ENCODE measurements at places on chromosomes 1 and 21.

- no peak for DNase-seq
These were observed at the start of gene DPT for GRCh38 chr1:168728473-168729404. Gene DPT, minus strand, starts transcription at chr1:168729206. Its CDS starts 32 bp downstream, at chr1:168729174.

- peak; percentile 78 for DNase-seq
These were observed 1.1 kb upstream of the SMG7 start for GRCh38 chr1:183470961-183471742.

DNA sequence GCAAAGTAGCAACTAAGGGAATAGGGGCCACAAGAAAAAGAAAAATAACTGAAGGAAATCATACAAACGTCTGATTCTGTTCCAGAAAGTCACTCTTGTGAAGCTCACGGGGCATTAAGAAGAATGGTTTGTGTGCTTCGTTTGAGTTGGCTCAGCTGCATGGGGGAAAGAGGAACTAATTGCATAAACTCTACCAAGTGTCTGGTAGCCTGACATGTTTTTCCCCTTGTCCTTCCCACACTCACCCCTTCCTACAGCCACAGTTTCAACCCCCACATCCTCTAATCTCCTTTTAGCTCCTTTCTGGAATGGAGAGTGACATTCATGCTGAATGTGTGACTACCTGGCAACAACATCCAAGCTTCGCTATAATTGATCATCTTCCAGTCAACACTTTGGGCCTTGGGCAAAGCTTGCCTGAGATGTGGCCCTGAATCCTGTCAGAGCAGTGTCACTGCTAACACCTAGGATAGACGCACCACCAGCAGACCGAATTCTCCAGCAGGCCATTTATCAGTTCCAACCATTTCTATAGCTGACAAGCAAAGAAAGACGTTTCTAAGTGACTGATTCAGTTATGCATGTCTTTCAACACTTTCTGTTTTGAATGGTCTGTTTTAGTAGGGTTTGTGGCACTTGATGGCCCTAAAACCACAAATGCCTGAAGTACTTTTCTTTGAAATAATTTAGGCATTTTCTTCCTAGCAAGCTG is 439.6 kb downstream of the TTLL7 start:
- DNase-seq: no peak

- no peak for DNase-seq
These were observed 40.8 kb downstream of the CDK18 start for GRCh38 chr1:205545001-205545919.

- DNase-seq: no peak
These were observed 34.6 kb upstream of the UHMK1 start for GRCh38 chr1:162463021-162463420.

DNA sequence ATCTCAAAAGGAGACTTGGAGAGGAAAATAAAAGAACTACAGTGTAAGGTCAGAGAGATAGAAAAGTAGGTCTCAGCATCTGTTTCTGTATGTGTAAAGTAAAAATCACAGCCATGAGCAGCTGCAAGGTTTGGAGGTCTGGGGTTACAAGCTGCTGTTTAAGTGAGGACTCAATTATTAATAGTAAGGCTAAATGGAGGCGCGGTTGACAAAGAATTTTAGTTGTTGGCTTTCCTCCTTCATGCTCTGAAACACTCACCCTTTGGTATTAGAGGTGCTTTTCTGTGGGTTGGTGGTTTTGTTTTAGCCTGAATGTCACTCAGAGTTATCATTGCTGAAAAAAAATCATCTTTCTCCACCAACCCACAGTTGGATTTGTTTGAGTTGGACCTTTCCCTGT is 59.8 kb upstream of the HAO2 start:
- DNase-seq: no peak

GRCh38 chr21:31803039-31804007 is 69.5 kb upstream of the HUNK start:
- DNase-seq: no peak

DNA sequence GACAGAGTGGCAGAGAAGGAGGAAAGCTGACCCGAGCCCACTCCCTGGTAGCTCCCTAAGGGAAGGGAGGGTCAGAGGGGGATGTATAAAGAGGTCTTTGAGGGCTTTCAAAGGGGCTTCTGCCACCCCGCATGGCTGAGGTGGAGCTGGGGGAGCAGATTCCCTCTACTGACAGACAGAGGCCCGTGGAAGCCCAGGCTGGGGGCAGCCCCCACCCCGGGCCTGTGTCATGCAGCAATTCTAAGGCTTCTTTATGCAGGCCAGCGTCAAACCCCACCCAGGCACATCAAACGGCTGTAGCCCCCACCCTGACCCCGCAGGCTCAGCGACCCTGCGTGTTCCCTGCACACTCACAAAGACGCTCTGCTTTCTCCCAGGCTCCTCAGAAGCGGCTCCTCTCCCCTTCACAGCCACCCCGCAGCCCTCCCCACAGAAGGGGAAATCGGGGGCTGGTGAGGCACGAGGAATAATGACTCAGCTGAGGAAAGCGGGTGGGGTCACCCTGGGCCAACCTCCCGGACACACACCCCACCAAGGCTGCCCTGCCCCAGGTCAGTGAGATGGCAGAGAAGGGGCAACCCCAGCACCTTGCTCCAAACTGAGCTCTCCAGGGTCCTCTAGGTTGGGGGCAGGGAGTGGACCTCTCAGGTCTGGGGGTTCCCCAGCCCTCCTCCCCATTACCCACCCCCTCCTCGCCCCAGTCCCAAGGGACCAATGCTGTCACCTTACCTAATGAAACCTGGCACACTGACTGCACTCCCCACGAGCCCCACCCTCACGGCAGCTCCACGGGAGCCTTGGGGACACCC is 10.8 kb downstream of the SLC45A3 start:
- DNase-seq: peak; percentile 29

DNA sequence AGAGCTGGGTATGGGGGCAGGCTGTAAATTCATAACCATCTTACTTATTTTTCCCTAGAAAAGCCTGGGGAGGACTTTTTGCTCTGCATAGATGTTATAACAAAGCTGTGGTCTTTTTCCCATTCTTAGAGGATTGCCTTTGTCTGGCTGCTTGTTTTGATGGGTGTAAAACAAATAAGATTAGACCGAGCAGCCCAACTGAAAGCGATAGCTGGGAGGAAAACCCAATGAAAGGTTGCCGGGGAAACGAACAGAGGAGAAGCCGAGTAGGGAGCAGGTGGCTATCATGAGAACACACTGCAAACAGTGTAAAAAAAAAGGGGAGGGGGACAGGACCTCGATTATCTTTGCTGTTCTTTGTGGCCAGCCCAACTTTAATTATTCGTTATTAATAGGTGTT is 1.9 kb downstream of the ELAVL4 start:
- DNase-seq: no peak

GRCh38 chr1:197998110-197998509 is 80.9 kb downstream of the LHX9 start:
- no peak for DNase-seq

DNA sequence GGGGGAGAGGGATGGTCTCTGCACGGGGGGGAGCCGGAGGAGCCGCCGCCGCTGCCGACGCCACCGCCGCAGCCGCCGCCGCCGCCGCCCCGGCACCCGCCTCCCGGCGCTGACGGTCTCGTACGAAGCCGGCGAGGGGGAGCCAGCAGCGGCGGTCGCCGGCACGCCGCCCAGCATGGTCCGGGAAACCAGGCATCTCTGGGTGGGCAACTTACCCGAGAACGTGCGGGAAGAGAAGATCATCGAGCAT is 311 bp downstream of the SPEN start:
- DNase-seq: no peak

DNA sequence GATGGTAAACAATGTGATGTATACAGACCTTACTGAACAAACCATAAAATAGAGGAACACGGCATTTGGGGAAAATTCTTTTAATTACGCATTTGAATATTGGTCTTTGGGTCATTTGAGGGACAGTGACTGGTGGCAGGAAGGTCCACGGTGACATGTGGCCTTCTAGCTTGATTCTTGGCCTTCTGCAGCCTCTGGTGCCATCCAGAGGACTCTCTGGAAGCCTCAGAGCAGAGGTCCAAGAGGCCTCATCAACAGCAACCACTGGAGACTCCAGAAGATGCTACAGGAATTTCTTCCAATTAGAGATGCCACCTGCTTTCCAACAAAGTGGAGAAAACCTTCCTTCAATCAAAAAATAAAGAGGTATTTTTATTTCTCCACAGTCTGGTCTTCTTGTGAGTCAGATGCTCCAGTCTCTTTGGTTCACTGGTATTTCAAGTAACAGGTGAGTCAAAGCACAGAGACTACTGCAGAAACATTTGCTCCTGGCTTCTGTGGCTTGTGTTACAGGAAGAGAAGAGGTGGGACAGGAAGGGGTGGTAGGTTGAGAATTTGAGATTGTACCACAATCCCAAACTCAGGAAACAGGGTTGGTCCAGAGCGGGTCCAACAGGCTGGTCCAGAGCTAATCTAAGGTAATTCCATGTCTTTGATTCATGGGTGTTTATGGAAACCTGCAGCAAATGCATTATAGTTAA is 2.7 kb upstream of the F5 start:
- no peak for DNase-seq

DNA sequence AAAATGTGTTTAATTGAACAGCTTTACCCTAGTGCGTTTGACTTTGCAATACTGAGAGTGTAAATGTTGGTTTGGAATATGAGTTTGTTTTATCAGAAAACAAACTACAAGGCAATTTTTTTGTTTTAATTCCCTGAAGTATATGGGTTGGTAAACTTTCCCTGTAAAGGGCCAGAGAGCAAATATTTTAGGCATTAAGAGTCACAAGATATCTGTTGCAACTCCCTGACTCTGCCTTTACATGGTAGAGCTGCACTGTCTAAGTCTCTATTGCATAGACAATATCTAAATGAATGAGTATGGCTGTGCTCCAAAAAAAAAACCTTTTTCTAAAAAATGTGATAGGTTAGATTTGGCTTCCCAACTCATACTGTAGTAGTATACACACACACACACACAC is 115.1 kb upstream of the PBX1 start:
- no peak for DNase-seq

DNA sequence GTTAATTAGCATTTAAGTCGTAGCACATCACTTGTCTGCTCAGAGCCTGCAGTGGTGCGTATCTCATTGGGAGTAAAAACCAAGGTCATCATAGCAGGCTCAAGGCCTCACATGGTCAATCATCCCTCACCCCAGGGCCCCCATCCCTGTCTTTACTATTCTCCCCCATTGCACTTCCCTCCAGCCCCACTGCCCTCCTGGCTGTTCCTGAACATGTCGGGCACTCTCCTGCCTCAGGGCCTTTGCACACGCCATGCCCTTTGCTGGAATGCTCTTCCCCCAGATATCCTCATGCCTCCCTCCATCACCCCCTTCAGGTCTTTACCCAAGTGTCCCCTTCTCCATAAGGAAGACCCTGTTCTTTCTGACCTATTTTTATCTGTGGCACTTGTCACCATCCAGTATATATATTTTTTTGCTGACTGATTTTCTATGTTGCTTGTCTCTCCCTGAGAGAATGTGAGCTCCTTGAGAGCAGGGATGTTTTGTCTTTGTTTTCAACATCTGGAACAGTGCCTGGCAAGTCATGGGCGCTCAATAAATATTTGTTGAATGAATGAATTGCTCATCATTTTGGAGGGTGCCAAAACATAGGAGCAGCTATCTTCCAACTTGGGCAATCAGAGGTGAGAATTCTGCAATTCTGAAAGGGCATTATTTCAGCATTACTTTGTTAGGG is 74.1 kb upstream of the POU3F1 start:
- no peak for DNase-seq

- DNase-seq: no peak
These were observed 20.2 kb upstream of the GPR137B start for GRCh38 chr1:236122176-236122575.

- no peak for DNase-seq
These were observed 310.9 kb downstream of the KIF26B start for GRCh38 chr1:245465666-245466065.

DNA sequence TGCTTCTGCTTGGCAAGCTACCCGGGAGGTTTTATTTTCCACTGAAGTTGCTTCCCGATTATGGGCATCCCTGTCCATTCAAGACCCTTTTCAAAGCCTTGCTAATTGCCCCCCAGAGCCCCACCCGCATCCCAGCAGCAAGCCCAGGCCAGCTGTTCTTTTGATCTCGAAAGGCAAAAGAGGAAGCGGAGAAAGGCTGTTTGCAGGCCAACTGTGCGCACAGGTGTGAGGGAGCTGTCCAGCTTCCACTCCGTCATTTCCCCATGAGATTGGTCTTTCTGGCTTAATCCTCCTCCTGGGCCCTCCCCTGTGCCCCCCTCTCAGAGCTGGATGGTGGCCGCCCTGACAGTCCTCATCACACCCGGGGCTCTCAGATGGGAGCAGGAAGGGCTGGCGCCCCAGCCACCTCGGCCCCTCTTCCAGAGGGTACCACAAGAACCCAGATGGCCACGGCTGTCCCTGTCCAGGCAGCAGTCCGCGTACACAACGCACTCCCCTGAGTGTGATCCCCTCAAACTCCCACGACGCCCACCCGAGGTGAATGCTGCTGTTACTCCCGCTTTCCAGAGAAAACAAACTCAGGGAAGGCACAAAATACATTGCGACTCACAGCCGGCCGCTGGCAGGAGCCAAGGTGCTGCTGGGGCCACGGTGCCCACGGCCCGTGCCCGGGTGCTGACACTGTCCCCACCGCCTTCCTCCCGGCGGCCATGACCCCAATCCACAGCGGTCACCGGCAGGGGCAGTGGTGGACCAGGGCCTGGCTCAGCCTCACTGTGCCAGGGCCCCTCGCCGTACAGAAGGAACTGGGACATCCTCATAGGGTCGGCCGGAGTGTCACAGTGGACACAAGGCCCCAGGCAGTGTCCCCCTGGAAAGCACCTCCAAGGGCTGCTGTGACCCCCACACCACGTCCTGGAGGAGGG is 121.9 kb downstream of the CRYAA start:
- no peak for DNase-seq

GRCh38 chr1:157496121-157496526 is 56.2 kb downstream of the FCRL5 start:
- DNase-seq: no peak

DNA sequence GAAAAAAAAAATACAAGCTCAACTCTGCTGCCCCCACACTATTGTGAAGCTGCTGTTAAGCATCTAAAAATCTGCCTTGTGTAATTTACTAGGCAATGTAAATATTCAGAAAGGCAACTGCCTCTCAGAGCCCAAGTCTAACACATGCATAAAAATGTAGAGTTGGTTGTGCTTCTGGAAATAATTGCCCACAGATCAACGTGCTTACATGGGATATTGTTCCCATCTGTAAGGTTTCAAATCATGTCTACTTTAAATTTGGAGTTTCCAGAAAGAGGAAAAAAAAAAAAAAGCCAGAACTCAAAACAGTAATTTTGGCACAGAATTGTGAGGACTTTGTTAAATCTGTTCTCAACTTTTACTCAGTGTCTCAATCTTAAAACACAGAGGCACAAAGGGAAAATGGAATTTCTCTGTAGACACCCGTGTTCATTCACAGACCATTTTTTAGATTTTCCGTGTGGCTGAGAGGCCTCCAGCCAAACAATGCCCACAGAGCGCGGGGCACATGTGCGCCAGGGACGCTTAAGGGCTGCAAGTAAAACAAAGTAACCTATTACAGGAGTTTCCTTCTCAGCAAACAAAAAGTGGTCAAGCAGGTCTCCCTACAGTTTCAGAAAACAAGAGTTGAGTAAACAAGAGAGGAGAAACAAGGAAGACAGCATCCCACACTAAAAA is 115.5 kb downstream of the RERE start:
- DNase-seq: no peak

DNA sequence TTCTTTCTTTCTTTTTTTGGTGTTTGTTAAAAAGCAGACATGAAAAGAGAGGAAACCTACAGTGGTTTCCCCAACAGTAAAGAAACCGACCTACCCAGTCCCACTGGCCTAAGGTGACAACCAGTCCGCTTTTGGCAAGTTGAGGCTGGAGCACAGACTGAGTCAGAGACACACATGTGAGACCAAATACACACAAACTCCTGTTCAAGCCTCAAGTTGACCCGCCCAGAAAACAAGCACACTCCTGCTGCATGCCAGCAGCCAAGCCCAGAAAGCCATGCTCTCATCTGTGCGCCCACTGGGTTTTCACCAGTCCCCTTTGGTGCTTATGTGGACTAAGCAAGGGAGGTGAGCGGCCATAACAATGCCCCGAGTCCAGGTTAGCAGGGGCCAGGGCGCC is 64.6 kb upstream of the GPR153 start:
- DNase-seq: no peak
